ENCODE measurements at places on chromosomes 3 and 15.

DNA sequence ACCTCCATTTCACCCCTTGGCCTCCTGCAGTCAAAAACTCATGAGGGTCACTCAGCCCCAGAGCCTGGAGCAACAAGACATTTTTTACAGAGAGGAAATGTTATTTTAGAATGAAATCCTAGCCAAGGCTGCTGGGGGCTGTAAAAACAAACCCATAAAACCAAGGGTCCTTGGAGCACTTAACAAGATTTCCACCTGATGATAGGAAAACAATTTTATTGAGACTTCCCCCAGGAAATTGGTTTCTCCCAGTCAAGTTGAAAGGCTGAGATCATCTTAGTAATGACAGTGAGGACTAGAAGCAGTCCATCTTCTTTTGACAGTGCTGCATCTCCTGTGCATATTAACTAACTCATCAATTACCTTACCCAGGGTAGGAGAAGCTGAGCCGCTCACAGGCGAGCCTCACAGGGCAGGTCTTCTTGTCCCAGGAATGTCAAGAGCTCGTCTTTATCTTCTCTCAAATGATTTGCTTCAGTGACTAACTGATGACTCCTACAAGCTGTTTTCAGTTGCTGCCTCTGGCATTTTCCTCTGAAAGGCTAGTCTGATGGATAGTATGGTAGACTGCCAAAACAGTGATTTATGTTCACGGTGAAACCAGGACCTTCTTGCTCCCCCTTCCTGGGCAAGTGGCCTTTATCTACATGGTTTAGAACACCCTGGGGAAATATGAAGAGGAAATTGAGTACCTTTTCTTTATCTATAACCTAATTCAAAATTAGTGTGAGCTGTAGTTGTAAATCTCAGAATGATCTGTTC lies 34.6 kb upstream of the AEN start:
- no peak for DNase-seq

DNA sequence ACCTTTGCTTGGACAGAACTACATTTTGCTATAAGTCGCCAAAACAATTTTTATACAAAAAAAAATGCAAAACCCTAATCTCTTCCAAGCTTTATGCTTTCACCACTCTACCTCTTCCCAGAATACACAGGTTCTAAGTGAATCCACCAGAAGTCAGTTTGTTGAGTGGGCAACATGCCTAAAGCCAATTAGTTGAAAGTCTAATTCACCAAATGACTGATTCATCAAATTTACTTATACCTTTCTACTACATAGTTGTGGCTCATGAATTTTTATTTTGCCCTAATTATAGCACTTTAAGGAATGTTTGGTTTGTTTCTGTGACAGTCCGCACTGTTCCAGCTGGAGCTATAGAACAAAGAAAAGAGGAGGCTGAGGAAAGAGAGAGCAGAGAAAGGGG lies 265.9 kb upstream of the TGFBR2 start:
- DNase-seq = no peak

- no peak for DNase-seq
These were observed 221.4 kb upstream of the SUCLG2 start for GRCh38 chr3:67875858-67876257.

GRCh38 chr3:47250309-47251060 lies 32.1 kb downstream of the KIF9 start:
- DNase-seq = no peak

GRCh38 chr15:78616506-78616905 lies 4.3 kb downstream of the CHRNA3 start:
- no peak for DNase-seq

- no peak for DNase-seq
These were observed 365.6 kb downstream of the MAGI1 start for GRCh38 chr3:65672871-65673815.

DNA sequence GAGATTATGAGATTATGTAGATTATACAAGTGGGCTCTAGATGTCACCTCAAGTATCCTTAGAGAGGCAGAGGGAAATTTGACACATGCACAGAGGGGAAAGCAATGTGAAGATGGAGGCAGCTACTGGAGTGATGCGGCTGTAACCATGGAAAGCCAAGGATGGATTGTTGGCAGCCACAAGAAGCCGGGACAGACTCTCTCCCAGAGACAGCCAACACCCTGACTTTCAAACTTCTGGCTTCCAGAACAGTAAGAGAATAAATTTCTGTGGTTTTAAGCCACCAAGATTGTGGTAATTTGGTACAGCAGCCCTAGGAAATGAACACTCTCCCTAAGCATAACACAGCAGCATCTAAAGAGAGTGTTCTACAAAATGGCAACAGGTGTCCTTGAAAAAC lies 34.4 kb upstream of the PRICKLE2 start:
- DNase-seq = no peak

GRCh38 chr15:98002866-98003265 lies 42.4 kb downstream of the ARRDC4 start:
- no peak for DNase-seq

DNA sequence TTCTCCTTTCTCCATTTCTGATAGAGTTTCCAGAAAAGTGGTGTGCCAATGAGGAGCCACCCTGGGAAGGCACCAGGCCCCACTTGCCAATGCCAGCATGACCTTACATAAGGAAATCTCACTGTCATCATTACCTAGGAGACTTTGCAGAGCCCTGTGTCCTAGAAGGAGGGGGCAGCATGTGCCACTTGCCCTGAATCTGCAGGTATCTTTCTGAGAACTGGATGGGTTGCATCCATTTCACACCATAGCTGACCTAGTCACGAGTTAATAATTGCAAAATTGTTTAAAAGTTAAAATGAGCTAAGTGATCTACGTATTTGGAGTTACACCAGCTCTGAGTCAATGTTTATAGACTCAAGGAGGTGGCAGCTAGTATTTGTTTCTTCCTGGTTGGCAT lies 14.3 kb downstream of the CA12 start:
- no peak for DNase-seq

DNA sequence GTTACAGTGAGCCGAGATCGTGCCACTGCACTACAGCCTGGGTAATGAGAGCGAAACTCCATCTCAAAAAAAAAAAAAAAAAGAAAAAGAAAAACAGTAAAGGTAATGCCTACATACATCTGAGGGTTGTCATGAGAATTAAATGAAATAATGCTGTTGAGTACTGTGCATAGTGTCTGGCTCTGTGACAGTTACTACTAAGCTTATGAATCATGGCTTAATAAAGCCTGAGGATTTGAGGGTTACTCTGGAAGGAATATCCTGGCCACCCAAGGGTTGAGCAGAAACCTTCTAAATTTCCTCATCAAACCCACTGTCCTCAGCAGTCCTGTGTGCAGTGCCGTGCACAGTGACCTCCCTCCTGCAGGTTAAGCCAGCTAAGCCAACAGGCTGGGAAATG lies 26.8 kb upstream of the ELP6 start:
- DNase-seq = no peak

- DNase-seq = no peak
These were observed 108.8 kb downstream of the LRRK1 start for GRCh38 chr15:101027920-101028319.

- no peak for DNase-seq
These were observed 25.6 kb downstream of the WWTR1 start for GRCh38 chr3:149632225-149632624.

GRCh38 chr15:68552344-68552743 lies 26.4 kb upstream of the CORO2B start:
- no peak for DNase-seq

GRCh38 chr15:49737127-49737526 lies 116.3 kb downstream of the DTWD1 start:
- no peak for DNase-seq

- no peak for DNase-seq
These were observed 79.3 kb upstream of the CBLB start for GRCh38 chr3:105948101-105948500.

- no peak for DNase-seq
These were observed 1398.0 kb upstream of the ALCAM start for GRCh38 chr3:103968751-103969150.

DNA sequence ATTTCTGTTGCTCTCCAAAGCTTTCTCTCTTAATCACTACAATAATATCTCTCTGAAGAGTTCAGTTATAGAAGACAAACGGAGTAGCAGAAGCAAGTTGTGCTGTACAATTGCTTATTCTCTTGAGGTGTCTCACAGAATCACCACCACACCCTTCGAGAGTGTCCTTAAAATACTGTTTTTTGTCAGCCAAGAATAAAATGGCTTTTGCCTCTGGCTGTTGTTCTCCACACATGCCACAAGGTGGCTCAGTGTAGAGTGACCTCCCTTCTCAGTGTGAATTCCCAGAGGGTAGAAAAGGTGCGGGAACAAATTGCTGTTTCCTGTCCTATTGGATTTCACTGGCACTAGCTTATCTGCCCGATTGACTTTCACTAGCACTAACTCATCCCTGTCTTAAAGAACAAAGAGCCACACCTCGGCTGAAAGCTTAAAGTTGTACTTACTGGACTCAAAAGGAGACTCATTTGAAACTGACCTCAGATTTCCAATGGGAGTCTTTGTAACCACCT lies 134.2 kb upstream of the SATB1 start:
- DNase-seq = peak; percentile 2
